ENCODE measurements at places on chromosomes 16 and 17. TPM values are rescaled to one million over a fixed set of nuclear protein-coding genes. Genes with fewer than 3 reads are reported as not detected.

Gene CETP
- polyA plus RNA-seq: 9.8 TPM

Gene KRT28
- polyA plus RNA-seq: not detected

Gene HSPB9
- polyA plus RNA-seq: 0.11 TPM

Gene PRSS33
- 0.03 TPM for polyA plus RNA-seq

Gene ASIC2
- polyA plus RNA-seq: not detected

Gene RMI2
- 5.8 TPM for polyA plus RNA-seq

Gene PRCD
- 29.6 TPM for polyA plus RNA-seq

Gene SLC12A3
- polyA plus RNA-seq: 1.9 TPM

Gene CDH3
- polyA plus RNA-seq: 4.9 TPM

Gene MGAT5B
- polyA plus RNA-seq: 0.58 TPM

Measured in spleen (tissue), 13 donors.